ENCODE measurements at places on chromosomes 6 and 20.

- no peak for DNase-seq
These were observed 14.3 kb upstream of the SERINC3 start for GRCh38 chr20:44536175-44536574.

DNA sequence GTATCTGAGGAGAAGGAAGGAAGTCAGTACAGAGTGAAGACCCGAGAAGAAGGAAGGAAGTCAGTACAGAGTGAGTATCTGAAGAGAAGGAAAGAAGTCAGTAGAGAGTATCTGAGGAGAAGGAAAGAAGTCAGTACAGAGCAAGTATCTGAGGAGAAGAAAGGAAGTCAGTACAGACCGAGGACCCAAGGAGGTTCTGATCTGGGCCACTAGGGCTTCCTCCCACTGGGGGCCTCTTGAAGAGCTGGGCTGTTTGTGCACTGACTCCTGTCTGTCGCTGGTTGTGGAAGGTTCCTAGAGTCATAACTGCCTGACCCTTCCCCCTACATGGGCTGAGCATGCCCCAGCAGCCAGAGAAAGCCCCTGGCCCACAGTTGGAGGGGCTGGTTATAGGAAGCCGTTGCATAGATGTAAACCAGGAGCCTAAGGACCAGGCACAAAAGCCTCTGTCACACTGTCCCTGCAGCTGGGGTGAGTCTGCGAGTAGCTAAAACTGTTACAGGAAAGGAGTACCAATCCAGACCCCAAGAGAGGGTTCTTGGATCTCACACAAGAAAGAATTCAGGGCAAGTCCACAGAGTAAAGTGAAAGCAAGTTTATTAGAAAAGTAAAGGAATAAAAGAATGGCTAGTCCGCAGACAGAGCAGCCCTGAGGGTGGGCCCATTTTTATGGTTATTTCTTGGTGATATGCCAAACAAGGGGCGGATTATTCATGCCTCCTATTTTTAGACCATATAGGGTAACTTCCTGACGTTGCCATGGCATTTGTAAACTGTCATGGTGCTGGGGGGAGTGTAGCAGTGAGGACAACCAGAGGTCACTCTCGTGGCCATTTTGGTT lies 395.9 kb downstream of the PREX1 start:
- DNase-seq = no peak

GRCh38 chr6:6466967-6467761 lies 121.4 kb upstream of the LY86 start:
- DNase-seq = no peak

DNA sequence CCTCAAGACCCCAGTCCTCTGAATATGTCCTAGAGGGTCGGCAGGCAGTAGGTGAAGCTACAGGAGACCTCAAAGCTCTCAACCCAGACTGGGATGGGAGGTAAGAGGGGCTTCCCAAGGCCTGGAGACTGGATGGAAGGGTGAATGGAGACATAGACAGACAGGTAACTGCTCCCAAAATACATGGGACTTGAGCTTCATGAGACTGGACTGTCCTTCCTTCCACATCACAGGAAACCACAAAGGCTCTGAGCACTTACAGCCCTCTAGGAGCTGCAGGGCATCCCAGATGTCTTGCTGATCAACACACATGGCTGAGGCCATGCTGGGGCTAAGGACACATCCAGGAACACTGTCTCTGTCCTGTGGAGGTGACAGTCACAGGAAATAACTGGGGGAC lies 11.6 kb downstream of the HSPA12B start:
- no peak for DNase-seq

GRCh38 chr6:35058865-35059522 lies 82.1 kb downstream of the TCP11 start:
- DNase-seq = peak; percentile 67

DNA sequence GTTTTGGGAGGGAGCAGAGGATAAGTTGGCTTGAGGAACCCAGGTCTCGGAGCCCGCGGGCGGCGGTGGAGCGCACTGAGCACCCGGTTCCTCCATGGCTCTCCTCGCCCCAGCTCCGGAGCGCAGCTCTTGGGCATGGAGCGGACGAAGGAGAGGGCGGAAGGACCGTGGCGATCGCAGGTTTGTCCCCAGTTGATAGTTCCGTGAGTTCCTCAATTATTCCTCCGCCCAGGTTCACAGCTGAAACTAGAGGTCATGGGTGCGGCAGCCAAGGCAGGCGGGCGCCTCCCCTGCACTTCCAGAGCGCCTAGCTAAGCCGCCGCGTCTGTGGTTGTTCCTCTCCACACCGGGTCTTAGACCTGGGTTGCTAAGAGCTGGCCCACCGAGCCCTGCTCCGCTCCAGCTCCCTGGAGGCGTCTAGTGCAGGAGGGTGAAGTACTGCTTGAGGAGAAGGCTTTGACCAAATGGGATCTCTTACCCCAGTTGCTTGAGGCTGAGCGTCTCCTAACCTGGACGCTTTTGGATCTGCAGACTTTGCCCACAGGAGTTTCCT lies at the start of gene HTR1B:
TSS of gene HTR1B (minus strand) at position 184 of the 553 bp plus-strand sequence. CDS start at position 96, 88 bp downstream.
- no peak for DNase-seq

GRCh38 chr6:109456710-109457561 lies 1.4 kb upstream of the MICAL1 start:
- DNase-seq = no peak

- DNase-seq = no peak
These were observed 108.9 kb downstream of the UST start for GRCh38 chr6:148855744-148856143.

- no peak for DNase-seq
These were observed 63.6 kb downstream of the GCLC start for GRCh38 chr6:53481323-53481722.

- no peak for DNase-seq
These were observed 19.1 kb upstream of the ERVFRD-1 start for GRCh38 chr6:11130605-11131004.

DNA sequence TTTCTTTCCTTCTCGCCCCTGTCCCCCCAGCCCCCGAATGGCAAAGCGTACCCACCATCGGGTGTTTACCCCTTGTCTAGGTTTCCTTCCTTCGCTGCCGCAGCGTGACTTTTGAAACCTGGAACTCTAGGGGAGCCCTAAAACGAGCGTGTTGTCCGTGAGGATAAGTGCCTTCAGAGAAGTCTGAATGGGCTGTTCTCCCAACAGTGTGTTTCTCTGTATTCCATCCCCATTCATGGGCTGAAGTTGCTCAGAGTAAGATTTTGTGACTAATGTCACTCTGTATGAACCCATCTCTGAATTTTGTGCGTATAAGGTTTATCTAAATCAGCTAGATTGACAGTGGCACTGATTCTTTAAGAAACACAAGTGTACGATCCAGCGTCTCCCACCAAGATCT lies 949 bp downstream of the MACROD2 start:
- no peak for DNase-seq

DNA sequence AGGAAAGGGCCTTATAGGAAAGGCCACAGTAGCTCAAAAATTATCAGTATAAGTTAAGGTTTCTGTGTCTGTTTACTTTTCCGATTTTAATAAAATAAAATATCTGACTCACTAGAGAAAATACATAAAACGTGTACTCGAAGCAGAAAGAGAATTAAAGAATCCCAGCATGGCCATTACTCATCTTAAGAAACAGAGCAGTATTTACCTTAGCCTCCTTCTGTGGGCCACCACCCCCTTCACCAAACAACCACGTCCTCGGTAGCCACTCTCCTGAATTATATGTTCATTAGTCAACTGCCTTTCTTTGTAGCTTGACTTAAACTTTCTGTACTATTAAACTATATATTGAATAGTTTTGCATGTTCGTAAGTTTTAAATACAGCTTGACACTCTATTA lies 72.2 kb upstream of the SPTLC3 start:
- DNase-seq = no peak

- DNase-seq = no peak
These were observed 43.6 kb downstream of the MUC22 start for GRCh38 chr6:31053873-31054272.

GRCh38 chr6:15303162-15303919 lies 57.5 kb downstream of the JARID2 start:
- DNase-seq = no peak

DNA sequence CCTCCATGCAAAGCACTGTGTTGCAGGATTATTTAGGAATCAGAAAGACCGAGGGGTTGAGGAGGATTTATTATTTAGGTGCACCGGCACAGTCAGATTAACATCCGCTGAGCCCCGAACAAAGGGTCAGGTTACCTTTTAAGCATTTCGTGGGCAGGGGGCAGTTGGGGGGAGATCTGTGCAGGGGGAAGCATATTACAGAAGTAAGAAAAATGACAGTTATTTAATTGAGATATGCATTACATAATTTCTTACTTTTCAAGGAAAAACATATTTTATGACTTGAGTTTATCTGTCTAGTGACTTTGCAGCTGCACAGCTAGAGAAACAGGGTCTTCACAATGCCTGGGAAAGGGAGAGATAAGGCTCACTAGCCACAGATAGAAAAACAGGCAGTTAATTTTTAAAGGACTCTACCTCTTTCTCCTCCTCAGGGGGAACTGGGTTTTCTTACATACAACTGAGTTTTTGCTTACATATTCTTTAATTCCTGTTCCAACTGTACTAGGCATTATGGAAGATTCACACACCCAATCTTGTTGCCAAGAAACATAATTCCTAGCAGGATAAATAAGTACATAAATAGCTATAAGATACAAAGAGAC lies 1.7 kb upstream of the HINT3 start:
- no peak for DNase-seq

DNA sequence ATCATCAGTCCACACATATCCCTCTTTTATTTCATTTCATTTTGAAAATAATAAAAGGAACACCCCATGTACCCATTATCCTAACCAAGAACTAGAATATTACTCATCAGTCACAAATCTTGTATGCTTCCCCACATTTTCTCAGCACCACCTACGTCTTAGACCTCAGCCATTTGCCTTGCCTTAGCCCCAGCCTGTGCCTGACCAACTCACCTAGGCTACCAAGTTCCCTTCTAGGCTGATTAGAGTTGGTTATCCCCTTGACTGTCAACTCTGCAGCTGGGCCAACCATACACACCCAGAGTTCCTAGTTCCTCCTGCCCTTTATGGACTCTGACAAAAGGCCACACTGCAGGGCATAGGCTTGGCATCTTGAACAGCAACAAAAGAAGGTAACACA lies 33.4 kb upstream of the IPCEF1 start:
- DNase-seq = no peak

- DNase-seq = no peak
These were observed 137.8 kb downstream of the EDN3 start for GRCh38 chr20:59438201-59438600.

DNA sequence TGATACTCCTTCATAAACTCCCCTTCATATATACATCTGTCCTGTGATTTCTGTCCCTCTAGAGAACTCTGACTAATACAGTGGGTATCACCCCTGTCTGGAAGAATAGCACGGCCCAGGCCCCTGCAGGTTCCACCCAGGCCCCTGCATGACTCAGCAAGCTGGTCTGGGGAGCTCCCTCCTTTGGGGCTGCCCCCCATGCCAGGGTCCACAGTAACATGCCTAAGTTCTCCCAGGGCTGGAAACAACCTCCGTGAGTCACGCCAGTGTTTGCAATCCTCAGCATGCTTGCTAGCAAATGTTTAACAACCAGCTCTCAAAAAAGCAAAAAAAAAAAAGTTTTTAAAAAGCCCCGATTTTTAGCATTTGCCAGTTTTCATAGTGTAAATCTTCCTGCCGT lies 134.3 kb upstream of the CDH4 start:
- no peak for DNase-seq

DNA sequence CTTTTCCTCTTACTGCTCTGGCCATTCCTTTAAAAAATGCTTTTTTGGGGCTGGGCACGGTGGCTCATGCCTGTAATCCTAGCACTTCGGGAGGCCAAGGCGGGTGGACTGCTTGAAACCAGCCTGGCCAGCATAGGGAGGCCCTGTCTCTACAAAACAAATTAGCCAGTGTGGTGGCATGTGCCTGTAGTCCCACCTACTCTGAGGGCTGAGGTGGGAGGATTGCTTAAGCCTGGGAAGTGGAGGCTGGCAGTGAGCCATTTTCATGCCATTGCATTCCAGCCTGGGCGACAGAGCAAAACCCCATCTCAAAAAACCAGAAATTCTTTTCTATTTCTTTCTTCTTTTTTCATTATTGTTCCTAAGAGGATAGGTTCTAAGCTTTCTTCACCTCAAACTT lies 36.9 kb upstream of the RNF144B start:
- no peak for DNase-seq

DNA sequence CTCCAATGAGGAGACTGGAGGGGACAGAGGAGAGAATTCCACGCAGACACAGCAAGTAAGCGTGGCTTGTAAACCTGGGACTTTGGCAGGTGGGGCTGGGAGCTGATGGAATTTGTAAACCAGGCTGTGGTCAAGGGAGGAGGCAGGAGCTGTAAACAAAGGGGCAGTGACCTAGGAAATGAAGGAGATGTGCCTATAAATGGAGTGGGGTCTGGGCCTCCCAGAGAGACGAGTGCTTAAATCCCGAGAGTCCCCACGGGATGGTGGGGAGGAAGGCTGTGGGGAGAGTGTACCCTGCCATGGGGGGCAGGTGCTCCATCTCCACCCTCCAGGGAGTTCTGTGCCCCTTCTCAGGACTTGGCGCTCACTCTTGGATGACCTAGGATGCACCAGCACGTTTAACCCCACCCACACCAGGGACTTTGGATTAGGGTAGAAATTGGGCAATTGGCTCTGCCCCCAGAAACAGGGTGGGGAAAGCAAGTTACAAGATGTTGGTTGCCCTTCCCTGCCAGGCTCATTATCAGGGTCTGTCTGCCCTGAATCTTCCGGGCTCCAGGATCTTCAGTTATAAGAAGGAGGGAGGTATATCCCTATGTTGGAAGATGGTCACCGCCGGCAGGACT lies 4.0 kb upstream of the DHX16 start:
- DNase-seq = no peak

DNA sequence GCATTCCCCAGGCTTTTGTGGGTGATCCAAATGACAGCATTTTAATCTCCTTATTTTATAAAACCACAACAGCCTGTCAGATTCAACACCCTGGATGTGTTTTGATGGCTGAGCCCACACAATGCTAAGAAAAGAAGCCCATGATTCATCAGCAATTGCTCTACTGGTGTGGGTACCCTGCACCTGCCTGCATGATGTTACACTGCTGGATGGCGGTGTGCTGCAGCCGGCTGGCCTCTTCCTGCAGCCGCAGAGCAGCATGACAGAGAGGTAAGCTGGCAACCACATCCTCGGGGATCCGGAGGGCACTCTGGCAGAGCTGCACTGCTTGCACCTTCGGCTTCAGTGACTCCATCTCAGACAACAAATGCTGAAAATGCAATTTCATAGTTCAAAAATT lies 327.5 kb downstream of the SYNE1 start:
- peak; percentile 87 for DNase-seq

GRCh38 chr6:21666853-21667681 lies 73.5 kb downstream of the SOX4 start:
- no peak for DNase-seq

DNA sequence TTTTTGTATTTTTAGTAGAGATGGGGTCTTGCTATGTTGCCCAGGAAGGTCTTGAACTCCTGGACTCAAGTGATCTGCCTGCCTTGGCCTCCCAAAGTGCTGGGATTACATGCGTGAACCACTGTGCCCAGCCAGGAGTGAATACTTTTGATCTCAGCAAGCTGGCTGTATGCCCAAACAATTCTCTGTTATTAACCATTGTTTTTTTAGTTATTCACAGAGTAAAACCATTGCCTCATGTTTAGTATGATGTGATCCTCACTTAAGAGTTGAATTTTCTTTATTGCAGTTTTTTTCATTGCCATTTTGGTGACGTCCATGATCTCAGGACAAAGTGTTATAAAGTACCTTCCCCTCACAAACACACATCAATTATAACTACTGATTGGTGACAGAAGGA lies 14.8 kb downstream of the C6orf141 start:
- DNase-seq = no peak

Measured in Jurkat, Clone E6-1 (cell line).